ENCODE measurements at places on chromosomes 7 and 10.
A peak's percentile ranks its signal among the peaks of the same experiment; 100 is the strongest.

- DNase-seq: no peak
Measured at GRCh38 chr7:116990056-116990455, 36.8 kb downstream of the ST7 start.

DNA sequence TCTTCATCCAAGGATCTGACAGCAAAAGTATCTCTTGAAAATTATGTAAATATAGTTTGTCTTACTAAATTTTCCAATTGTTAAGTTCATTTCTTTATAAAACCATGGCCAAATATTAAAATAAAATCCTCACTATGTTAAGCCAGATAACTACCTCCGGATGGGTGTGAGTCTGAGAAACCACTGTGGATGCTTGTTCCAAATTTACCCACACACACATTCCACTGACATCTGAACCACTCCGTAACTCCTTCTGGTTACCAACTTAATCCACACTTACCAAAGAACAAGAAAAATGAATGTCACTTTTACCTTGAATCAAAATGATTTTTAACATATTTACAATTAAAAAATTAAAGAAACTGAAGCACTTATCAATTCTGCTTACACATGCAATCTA is 19.7 kb downstream of the CYTH3 start:
- DNase-seq: no peak

DNA sequence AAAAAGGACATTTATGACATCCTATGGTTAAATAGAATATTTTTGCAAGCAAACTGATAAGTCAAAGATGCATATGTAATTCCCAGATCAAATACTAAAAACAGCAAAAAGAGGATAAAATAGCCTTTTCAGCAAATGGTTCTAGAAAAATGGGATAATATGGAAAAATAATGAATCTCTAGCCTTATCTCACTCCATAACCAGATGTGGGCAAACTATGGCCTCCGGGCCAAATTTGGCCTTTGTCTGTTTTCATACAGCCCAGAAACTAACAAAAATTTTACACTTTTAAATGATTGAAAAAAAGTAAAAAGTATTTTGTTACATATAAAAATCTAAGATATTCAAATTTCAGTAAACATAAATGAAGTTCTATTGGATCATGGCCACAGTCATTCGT is 215.4 kb upstream of the PRSS1 start:
- DNase-seq: no peak

DNA sequence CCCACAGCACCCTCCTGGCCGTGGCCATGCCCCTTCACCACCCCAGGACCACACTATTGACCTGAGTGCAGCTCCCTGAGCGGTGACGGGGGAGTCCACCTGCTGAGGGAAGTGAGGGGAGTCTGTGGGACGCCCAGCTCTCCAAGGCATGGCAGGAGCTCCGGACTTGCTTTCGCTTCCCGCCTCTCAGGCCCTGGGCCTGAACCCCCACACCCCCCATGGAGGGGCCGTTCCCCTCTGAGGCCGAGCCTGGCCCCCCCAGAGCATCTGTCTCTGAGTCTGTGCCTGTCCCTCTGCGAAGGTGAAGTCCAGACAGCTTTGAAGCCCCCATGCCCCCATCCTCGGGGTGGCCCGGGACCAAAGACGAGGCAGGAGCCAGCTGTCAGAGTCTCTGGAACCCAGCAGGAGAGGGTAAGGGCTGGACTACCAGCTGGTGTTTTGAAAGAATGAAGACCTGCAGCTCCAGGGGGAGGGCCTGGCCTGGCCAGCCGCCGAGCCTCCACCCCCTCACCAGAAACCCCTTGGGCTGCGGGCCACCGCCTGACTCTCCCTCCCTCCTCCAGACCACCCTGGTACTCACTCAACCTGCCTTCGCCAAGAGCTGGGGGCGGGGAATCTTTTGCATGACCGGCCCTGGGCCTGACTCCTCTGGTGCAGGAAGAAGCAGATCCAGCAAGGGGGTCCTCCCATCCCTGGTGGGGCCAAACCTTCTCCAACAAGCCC is 114.0 kb downstream of the PDGFA start:
- DNase-seq: peak; percentile 58

- no peak for DNase-seq
Measured at GRCh38 chr7:46206476-46207060, 285.5 kb upstream of the IGFBP3 start.

DNA sequence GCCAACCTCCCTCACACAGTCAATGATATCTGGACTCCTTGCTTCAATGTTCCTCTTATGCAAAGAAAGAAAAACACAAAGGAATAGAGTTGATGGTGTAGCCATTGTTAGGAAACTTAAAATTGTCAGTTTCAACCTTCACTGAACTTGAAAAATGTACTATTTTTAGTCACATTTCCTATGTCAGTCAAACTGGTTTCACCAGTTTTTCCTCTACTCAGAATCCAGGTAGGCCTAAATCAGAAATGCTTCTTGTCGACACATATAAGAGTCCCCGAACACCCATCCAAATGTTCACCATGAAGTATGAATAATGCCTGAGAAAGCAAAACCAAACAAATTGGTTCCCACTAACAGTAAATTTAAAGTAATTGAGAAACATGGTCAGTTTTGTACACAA is 42.4 kb upstream of the ZMYND11 start:
- DNase-seq: no peak

- DNase-seq: no peak
Measured at GRCh38 chr10:71891437-71891836, 40.4 kb upstream of the PSAP start.

DNA sequence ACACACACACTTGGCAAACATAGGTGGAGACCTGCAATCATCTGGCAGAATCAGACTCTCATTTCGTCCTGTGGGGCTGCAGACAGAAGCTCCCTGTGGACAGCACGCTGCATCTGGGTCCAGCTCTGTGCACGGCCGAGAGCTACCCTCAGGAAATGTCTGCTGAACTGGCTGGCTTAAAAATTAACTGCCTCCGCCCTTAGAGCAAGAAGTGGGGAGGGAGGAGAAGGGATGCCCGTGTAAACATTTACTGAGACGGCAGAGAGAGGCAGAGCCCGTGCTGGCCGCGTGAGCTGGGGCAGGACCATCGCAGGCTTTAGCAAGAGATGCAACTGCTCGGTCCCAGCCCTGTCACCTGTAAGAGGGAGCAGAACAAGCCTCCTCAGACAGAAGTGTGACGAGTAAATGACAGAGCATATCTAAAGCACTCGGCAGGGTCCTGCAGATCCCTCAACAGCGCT is 81.8 kb downstream of the TNS3 start:
- no peak for DNase-seq

DNA sequence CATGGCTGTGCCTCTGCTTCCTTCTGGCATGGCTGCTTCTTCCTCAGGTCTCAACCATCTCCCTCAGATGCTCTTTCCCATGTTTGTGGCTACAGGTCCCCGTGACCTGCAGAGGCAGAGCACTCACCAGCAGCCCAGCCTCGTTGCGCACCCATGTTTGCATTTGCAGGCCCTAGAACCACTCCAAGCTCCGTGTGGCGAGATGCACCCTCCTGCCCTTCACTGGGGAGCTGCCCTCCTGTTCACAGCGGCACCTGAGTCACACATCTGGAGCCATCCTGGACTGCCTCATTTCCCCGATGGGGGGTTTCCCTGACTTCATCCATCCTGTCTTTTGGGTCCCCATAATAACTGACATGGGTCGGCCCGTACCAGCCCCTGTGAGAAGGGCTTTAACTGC is 35.9 kb downstream of the EGFR start:
- DNase-seq: no peak

GRCh38 chr7:157280216-157280841 is 56.5 kb upstream of the DNAJB6 start:
- no peak for DNase-seq

- DNase-seq: no peak
Measured at GRCh38 chr10:47339186-47339735, 8.9 kb upstream of the RBP3 start.

- peak; percentile 39 for DNase-seq
Measured at GRCh38 chr7:130242198-130243014, 24.3 kb upstream of the CPA2 start.

DNA sequence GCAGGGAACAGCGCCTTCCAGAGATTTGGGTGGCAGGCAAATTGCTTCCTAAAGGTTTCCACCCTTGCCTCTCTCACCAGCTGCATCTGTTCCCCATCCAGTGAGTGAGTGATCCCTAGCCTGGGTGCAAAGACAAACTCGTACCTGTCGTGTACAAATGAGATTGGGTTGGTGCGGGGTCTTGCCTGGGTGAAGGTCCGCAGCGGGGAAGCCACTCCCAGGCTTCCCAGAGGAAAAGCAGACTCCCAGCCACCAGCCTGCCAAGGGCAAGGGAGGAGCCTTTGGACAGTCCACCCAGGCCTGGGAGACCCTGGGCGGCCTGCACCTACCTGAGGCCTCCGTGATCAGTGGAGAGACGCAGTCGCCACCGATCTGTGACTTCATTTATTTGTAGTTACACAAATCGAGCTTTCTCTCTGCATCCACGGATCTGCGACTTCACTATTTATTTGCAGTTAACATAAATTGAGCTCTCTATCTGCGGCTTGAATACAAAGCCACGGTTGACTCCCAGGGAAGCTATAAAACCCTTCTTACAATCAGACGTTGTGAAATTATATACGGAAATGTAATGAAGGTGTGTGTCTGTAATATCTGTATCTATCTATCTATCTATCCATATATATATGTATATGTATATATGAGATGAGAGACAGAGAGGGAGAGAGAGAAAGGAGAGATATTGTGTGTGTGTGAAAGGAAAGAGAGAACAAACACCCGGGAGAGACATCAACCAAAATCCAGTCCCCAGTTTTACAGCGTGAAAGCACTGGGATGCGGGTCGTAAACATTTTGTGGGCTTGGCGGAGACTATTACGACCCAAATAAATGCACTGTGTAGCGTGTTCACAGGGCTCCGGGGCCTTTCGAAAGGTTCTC is 3.0 kb upstream of the HOXA7 start:
- DNase-seq: no peak

DNA sequence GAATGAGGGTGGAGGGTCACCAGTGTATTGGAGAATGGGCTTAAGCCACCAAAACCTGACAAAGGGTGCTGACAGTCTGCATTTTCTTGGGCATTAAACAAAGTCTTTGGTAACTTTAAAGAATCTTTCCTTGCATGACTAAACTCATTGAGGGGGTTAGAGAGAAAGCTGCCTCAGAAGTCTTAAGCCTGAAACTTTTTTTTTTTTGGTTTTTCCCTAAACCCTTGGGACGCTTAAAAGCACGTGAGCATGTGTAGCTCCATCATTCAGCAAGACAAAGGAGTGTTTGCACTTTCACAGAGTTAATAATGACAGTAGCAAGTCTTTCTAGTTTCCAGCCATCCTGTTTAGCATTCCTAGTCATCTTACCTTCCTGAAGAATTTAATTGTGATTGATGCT is 110.7 kb downstream of the LRMDA start:
- no peak for DNase-seq

DNA sequence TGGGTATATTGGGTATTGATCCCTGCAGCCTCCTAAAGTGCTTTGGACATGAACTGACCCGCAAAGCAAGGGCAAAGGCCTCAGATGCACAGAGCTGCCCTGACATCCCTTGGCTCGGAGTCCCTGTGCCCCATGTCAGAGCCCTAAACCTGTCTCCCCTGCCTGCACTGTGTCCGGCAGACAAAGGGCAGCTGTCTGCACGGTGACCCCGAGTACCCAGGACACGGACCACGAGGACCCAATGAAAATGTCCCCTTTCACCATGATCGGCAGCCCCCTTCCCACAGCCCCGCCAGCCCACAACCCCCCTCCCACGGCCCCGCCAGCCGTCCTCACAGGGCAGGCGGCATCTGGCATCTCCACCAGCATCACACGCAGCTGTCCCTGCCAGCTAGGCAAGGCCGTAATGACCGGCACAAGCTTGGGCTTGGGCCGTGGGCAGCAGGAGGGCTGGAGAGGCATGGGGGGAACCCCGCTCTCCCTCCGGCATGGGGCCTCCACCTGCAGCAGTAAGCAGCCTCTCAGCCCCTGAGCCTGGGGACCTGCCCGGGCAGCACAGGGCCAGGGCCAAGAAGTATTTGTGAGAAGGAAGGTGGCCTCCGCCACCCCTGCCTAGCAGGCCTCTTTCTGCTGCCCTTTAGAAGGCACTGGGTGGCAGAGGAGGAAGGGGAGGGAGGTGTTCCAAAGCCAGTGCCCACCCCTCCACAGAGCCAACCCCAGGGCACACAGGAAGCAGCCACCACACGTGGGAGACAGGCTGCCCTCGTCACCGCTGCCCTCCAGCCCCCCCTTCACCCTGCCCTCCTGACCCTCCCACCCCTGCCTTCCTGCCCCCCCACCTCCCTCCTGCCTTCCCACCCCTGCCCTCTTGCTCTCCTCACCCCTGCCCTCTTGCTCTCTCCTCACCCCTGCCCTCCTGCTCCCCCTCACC is 10.1 kb downstream of the NUDT1 start:
- DNase-seq: no peak

GRCh38 chr7:143429770-143430698 is 13.2 kb upstream of the TAS2R60 start:
- no peak for DNase-seq

DNA sequence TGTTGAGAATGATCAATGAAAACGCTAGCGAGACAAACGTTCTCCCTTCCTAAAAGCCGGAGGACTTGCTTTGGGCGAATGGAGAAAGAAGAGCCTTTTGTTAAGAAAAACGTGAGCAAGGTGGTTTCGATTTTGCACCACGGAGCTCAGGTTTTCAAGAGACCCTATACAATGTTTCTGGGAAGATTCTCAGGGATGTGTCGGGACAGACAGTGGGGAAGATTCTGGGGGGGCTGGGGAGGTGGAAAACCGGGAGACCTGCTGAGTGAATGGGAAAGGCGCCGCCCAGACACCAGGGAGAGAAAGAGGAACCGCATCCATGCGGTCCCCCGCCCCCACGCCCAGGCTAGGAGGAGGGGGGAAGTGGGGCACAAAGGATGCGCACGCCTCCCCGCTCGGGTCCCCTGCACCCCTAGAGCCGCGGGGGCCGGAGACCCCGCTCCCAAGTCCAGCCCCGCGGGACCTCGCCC is 745 bp downstream of the YWHAG start:
- no peak for DNase-seq

DNA sequence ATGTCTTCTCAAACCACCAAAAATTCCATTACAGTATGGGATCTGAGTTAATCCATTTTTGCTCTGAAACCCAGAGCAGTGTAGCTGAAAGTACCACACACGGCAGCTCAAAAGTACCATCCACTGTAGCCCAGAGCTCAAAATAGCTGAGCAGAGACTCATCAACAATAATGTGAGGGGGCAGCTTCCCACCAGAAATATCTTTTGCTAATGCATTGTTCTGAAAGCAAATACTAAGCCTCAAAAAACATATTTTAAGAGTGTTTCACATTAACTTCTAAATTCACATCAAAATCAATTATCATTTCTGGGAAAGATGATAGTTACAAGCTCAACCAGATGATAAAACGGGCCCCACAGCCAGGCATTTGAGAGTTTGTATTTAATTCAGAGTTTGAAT is 73.7 kb downstream of the ABLIM1 start:
- no peak for DNase-seq
